ENCODE measurements at places on chromosomes 4 and X.

GRCh38 chr4:144948009-144948408 lies 150.0 kb downstream of the ANAPC10 start:
- no peak for DNase-seq

- DNase-seq = no peak
These were observed 223.1 kb upstream of the BCOR start for GRCh38 chrX:40320819-40321218.

- DNase-seq = no peak
These were observed 1614.0 kb upstream of the PCDH10 start for GRCh38 chr4:131534944-131535645.

- DNase-seq = no peak
These were observed 2108.9 kb upstream of the TENM3 start for GRCh38 chr4:180134091-180134866.

GRCh38 chr4:84879651-84880200 lies 86.8 kb downstream of the WDFY3 start:
- no peak for DNase-seq

DNA sequence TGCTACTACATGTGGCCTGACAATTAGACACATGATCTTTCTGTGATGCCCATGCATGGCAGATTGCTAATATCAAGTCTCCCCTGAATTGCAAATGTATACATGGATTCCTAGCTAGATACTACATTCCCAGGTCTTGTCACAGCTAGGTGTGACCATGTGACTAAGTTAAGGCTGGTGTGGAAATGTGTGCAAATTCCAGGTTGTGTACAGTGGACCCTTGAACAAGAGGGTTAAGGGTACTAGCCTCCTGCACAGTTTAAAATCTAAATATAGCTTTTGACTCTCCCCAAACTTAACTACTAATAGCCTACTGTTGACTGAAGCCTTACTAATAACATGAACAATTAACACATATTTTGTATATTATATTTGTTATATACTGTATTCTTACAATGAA lies 48.4 kb downstream of the HSD17B13 start:
- no peak for DNase-seq

DNA sequence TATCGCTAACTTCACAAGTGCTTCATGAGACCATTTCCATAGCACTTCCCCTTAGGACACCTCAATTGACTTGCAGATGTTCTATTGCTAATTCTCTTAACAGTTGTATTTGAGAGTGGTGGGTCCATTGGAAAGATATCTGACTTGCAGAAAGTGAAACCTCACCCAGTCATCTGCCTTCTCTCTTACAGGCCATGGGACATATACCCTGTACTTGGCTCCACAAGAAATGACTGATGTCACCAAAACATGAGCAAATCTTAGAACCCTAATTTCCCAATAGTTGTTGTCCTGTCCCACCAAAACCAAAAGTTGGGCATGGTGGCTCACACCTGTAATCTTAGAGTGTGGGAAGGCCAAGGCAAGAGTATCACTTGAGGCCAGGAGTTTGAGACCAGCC lies 101.9 kb upstream of the MAML3 start:
- no peak for DNase-seq

DNA sequence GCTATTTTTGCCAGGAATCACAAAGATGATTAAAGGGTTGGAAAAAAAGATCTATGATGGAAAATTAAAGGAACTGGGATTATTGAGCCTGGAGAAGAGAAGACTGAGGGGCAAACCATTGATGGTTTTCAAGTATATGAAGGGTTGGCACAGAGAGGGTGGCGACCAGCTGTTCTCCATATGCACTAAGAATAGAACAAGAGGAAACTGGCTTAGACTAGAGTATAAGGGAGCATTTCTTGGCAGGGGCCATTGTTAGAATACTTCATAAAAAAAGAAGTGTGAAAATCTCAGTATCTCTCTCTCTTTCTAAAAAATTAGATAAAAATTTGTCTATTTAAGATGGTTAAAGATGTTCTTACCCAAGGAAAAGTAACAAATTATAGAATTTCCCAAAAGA lies 75.1 kb downstream of the NPNT start:
- no peak for DNase-seq

DNA sequence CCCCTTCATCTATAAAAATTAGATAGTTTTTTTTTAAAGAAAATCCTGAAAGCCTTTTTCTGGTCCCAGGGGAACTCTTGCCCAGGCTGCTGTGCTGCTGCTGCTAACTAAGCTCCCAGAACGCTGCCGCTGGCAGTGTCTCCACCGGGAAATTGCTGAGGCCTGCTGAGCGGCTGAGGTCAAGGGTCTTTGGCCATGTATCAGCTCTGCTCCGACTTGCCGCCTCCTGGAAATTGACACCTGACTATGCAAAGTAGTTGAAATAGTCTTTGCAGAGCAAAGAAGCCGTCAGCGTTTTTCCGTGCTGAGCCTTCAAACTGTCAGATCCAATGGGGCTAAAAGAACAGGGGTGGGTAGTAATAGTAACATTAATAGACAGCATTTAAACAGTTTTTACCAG lies 839 bp downstream of the QDPR start:
- no peak for DNase-seq

- DNase-seq = no peak
These were observed 213.5 kb upstream of the TAPT1 start for GRCh38 chr4:16439768-16440167.

DNA sequence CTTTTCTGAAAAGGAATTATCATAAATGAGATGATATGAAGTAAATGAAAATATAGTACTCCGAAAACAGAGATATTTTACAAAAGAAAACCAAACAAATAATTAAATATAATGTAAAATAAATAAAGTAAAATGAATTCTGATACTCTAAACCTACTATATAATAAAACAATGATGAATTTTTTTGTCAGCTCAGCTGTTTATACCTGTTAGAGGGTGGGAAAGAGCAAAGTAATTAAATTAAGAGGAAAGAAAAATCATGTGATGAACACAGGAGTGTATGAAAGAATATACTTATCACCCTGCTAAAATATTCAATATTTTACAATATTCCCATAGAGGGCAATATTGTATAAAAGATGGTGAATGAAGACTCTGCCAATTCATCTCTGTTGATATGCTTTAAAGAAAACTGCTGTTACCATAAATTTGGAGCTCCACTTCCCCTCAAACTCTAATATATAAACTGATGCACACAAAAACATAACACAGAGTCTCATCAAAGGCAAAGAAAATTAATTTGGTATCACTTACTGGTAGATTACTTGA lies 6.5 kb upstream of the NDST4 start:
- no peak for DNase-seq

DNA sequence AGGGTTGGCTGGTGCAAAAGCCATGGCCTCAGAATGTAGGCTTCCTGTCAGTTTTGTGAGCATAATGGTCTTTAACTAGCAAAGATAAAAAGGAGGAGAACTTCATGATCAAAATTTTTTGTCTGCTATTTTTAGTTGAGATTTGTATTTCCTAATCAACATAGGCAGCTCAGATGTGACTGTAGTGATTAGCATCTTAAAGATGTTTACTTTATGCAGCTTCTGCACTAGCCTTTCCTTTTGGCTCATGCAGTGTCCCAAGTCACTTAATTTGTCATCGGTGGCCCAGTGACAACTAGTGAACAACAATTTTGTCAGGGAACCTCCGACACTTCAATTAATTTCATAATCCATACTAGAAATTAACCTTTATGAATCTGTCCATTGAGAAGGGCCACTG lies 109.8 kb downstream of the CEP135 start:
- no peak for DNase-seq

DNA sequence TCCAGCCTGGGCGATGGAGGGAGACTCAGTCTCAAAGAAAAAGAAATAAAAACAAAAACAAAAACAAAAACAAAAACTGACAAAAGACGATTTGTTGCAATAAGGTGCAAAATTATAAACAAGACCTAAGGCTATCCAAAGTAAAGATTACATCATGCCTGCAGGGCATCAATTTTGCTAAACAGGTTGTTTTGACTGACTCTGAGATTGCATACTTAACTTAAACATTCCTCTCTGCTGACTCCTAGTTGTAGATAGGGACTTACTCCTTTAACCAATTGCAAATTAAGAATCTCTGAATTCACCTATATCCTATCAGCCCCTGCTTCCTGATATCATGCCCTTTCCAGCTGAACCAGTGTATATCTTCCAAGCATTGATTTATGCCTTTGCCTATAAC lies 2687.3 kb downstream of the PCDH7 start:
- DNase-seq = no peak

DNA sequence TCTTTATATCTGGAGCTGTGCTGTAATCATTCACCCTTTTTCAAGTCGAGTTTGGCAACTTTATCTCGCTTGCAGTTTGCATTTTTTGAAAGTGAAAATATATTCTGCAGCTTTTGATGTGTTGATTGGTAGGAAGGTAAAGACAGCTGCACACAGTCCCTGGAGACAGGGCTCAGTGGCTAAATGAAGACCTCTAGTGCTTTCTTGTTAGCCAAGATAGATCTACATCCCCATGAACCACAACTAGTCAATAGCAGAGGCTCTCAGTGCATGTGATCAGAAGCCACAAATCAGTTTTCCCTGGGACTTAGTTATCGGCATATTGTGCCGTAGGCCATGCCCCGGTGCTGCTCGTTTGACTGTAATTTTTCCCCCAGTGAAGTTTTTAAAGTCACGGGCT lies 587.7 kb upstream of the PITX2 start:
- DNase-seq = no peak

Measured in activated CD4-positive, alpha-beta T cell treated with anti-CD3 and anti-CD28 coated beads for 24 hours (primary cell).